GM23248 (cell line): ENCODE measurements at places on chromosomes 3 and 15. TPM values are rescaled to one million over a fixed set of nuclear protein-coding genes. Genes with fewer than 3 reads are reported as not detected.

The CORO2B gene
- total RNA-seq, result 7.6 and 7.7 TPM in 2 replicates

The STRIT1 gene
- total RNA-seq, result not detected in 2 replicates

The NMNAT3 gene
- not detected in 2 replicates for total RNA-seq

DNA sequence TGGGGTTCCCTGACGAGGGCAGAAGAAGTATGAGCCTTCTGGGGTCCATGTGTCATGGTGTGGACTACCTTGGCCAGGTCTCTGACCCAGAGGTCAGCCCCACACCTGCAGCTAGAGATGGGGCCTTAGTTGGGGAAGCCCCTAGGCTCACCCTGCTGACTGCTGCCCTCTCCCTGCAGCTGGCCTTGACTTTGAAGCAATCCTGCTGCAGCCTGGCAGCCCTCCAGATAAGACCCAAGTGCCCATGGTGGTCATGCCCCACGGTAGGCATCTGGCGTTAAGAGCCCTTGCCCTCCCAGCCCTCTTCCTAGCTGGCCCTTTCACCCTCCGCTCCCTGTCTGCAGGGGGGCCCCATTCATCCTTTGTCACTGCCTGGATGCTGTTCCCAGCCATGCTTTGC lies 7.4 kb downstream of the APEH start:
- no peaks in the 10 kb centered on the region for H3K27me3 ChIP-seq
- H3K36me3 ChIP-seq, result 0 out of 2 replicates have a peak, but pooled peaks cover 4% of the 10 kb centered on the region
- H3K27ac ChIP-seq, result no peak overlapping the region
- H3K4me1 ChIP-seq, result no peaks in the 10 kb centered on the region

- peaks cover 15% of the 10 kb centered on the region for H3K4me1 ChIP-seq
- peak; percentile 64 for DNase-seq
Measured at GRCh38 chr15:58985443-58985842, 2.0 kb upstream of the RNF111 start.

DNA sequence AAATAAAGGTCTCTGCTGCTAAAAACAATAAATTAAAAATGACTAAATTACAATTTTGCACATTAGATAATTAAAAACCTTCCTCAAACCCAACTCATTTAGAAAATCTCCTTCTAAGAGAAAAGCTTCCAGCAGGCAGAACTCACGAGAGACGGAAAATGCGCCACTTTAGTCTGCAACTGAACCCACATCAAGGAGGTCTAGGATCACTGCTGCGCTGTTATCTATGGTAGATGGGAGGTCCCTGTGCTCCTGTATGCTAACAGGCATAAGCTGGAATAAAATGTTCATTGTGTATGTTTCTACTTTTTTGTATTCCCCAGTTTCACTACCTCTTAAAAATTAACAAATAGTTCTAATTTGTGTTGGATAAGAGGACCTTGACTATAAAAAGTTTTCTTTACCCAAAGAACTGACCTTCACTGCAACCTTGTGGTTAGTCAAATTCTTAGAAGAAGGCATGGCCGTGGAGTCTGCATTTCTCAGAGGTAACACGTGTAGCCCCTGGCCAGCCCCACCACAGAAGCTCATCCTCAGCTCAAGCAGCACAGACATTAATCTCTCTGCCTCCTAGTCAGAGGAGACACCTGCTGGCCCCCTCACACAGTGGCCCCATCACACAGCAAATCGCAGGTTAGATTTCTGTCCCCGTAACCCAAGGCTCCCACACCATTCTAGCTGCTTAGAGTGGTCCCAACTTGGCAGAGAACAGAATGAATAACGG lies 22.3 kb downstream of the STIMATE start:
- no peaks in the 10 kb centered on the region for H3K36me3 ChIP-seq
- H3K4me1 ChIP-seq, result no peaks in the 10 kb centered on the region
- H3K4me3 ChIP-seq, result no peak overlapping the region
- no peak for DNase-seq
- H3K27ac ChIP-seq, result no peak overlapping the region
